ENCODE measurements at places on chromosomes 13 and 19. TPM values are rescaled to one million over a fixed set of nuclear protein-coding genes. Genes with fewer than 3 reads are reported as not detected.

The CEACAM21 gene
- 28.8 TPM for total RNA-seq

- DNase-seq: no peak
Measured at GRCh38 chr13:20197361-20197834, 4.7 kb upstream of the GJB2 start.

DNA sequence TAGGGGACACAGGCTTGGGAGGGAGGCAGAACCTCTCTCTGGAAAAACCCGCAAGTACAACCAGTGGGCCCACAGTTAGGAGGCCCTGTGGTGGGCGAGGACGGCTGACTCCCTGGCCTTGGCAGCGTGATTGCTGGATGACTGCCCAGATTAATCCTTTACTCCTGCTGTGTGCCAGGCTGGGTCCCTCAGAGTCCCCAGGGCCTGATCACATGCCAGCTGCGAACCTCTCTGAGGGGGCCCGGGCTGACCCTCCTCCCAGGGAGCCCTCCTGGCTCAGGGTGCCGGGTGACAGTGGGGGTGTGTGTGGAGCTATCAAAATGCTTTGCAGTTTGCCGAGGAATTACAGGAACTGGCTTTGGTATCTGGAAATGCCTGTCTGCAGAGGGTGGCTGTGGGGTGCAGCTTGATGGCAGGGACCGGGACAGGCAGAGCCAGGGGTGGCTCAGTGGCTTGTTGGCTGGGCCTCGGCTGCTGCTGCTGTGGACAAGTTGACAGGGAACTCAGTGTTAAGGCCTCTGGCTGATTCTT, 48.9 kb downstream of the DNM2 start:
- DNase-seq: no peak

- no peak for DNase-seq
Measured at GRCh38 chr19:56099638-56100539, 21.2 kb downstream of the ZNF787 start.

DNA sequence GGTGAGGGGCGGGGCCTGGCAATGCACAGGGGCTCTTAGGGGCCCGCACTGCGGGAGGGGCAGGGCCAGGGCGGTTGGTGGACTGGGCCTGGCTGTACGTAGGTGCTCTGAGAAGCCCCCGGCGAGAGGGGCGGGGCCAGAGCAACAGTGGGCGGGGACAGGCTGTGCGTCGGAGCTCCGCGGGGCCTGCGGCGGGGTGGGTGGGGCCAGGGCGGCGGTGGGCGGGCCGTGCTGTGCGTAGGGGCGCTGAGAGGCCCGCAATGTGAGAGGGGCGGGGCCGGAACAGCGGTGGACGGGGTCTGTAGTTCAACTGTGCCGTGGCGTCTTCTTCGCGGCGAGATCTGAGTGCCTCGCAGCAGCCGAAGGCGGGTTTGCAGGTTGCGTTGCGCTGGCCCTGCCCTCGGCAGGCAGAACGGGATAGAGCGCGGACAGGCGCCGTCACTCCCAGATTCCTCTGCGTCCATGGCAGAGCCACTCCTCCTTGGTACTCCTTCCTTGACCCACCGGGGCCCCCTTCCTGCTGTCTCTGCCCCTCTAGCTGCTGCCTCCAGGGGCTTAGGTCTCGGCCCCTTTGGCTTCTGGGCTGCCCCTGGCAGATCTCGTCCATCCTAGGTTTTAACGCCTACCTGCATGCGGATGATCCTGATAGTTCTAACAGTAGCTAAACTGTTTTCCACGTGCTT, 33.2 kb downstream of the CCNE1 start:
- peak; percentile 95 for DNase-seq

DNA sequence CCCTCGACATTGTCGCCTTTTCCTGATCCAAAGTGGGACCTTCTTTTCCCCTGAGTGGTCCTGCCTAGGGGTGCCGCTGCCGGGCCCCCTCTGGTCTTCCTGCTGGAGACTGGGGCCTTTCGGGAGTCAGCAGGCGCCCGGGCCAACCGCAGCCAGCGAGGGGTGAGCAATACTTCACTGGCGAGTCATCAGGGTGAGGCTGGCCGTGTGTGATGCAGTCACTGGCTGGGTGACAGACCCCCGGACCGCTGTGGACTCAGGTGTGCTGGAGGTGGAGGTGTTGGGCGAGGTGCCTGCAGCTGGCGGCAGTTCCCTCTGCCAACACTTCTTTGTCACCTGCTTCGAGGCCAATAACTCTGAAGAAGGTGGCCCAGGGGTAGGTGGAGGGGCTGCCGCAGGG, 1.5 kb upstream of the CGB5 start:
- no peak for DNase-seq

DNA sequence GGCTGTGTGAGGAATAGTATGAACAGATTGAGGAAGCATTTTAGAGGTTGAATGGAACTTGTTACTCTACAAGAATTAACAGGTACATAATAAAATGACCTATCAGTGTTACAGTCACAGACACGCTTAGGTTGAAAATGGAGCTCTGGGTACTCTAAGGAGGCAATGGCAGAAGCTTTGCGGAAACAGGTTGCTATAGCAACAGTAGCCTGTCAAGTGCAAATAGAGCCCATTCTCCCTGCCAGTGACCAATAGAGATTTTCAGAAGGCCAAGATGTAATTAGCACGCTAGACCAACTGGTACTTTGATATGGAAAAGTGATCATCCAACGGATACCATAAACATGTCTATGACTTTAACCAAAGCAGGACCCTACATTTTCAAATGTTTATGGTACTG, 148.5 kb upstream of the FREM2 start:
- no peak for DNase-seq

DNA sequence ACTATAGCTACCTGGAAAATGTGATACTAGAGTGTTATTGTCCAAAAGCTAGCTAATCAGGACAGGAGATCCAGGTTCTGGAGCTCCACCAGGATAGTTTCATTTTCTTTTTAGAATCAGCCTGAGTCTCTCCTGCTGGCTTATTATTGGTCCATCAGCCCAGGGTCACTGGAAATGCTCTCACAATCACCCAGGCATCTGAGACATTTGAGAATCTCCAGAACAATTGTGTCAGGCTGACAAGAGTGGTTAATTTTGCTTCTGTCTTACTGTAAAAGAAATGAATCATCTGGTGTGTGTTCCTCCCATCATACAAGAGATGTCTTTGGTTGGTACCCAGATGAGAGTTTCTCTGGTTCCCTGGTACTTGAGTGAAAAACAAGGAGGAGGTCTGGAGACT, 43.6 kb upstream of the ZNF681 start:
- DNase-seq: no peak

The FAAP24 gene
- 2.9 TPM for total RNA-seq

The ZSCAN22 gene
- total RNA-seq: 3.6 TPM

The FXYD1 gene
- 49.7 TPM for total RNA-seq

The DENND1C gene
- 15.1 TPM for total RNA-seq

The AMER2 gene
- not detected for total RNA-seq

DNA sequence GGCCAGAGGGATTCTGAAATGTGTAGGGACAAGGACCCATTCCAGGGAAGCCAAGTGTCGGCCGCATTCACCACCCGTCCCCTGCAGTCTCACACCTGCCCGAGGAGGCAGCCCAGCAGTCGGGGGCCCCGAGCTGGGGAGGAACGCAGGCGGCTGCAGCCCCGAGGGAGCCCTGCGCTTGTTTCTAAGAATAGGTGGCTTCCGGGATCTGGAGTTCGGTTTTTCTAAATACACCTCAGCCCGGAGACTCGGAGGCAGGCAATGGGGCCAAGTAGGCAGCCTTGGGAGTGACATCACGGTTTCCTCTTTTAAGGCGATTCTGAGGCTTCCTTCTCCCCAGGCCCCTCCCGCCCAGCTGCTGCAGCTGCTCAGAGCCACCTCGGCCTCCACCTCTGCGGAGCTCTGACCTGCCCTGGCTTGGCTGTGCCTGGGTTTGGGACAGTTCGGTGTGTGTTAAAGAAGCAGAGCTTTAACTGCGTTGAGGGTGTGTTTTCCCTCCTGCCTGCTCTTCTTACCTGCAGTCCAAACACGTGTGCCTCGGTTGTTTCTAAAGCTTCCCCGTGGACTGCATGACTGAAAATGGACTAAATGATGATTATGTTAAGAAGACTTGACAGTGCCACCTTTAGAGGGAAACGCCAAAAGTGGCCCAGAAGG, 80.5 kb downstream of the COL4A2 start:
- no peak for DNase-seq

- no peak for DNase-seq
Measured at GRCh38 chr19:40530091-40530901, 46.4 kb upstream of the SHKBP1 start.

DNA sequence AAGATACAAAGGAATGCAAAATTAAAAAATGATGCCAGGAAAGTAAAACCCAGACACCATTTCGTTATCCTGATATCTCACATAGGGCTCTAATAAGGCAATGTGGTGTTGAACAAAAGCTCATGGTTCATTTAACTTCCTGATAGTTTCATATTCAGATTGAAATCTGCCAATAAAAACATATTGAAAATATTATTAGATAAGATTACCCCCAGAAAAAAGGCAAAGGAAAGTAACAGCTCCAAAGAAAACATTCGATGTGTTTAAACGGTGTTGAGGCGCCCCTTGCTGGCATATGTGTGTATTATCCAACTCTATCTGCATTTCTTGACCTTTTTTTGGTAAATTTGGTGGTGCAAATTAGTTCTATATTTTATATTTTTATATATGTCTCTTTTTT, 75.9 kb downstream of the ESD start:
- DNase-seq: no peak

GRCh38 chr13:95195146-95195545, 106.1 kb downstream of the ABCC4 start:
- DNase-seq: no peak

The ZNF626 gene
- 14.0 TPM for total RNA-seq

The DIRAS1 gene
- total RNA-seq: 0.71 TPM

- no peak for DNase-seq
Measured at GRCh38 chr19:19606021-19606420, 12.5 kb downstream of the PBX4 start.

The SBK3 gene
- total RNA-seq: 0.80 TPM

DNA sequence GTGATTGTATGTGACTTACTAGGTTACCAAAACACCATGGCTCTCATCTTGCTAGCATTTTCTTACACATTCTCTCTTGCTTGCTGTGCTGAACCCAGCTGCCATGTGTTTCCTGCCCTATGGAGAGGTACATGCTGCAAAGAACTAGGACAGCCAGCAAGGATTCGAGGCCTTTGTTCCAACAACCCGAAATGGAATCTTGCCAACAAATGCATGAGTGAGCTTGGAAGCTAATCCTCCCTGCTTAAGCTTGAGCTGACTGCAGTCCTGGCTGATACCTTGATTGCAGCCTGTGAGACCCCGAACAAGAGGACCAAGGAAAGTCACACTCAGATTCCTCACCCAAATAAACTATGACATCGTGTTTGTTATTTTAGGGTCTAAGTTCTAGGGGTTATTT, 651.2 kb downstream of the SLITRK6 start:
- no peak for DNase-seq

The PCSK4 gene
- 7.4 TPM for total RNA-seq

The TIMM29 gene
- 17.3 TPM for total RNA-seq

The PLD3 gene
- total RNA-seq: 355 TPM

DNA sequence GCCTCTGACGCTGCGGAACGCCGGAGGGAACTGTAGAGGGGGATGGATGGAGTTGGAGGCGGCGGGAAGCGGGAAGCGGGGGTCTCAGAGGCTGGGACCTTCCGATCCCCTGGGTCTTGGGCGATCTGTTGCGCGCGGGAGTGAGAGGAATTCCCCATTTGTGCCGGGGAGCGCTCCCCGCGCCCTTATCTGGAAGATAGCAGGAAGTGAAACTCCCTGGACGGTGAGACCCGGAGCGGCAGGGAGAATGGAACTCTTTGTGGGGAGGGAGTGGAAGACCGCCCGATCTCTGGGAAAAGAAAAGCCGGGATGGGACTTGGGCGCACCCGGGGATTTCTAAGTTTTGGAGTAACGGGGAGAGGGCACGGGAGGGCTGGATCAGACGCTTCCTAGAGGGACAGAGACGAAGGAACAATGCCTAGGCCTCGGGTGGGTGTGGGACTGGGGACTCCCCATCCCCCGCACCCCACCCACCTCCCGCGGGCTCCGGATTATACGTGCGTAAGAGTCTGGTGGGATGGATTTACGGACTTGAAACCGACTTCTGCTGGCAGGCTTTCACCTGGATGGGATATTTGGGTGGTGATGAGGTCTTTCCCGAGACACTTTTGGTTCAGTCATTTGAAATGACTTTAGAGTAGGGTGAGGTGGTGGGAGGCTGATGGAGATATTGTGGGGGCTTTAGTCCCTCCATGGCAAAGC, 495 bp downstream of the LSR start:
- no peak for DNase-seq

- no peak for DNase-seq
Measured at GRCh38 chr13:86633346-86633745, 834.1 kb upstream of the SLITRK6 start.

- DNase-seq: no peak
Measured at GRCh38 chr13:33707449-33707848, 110.5 kb upstream of the RFC3 start.

- DNase-seq: no peak
Measured at GRCh38 chr19:45547965-45548609, 36.5 kb downstream of the OPA3 start.

GRCh38 chr13:44416301-44416700, 42.7 kb downstream of the SERP2 start:
- DNase-seq: no peak

DNA sequence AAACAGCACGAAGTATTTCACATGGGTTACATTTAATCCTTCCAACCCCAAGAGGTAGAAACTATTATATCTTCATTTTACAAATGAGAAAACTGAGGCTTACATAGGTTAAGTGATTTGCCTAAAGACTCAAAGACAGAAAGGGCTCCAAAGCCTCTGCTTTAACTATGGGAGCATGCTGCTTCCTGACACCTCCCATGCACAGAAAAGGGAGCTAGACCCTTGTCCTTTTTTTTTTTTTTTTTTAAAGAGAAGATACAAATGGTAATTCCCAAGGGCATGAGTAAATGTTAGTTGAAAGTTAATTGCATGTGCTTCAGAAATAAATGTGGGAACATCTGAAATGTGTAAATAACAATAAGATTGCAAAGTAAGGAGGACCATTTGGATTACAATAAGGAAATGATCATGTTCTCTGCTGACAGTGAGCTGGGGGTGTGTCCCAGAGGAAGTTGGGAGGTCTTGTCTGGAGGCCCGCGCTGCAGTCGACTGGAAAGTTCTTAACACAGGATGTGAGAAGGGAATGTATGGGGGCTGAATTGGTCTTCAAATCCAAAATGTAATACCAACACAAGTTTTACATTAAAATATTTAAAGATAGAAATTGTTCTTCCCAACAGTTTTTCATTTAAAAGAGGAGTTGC, 500.3 kb downstream of the KLF12 start:
- DNase-seq: no peak

DNA sequence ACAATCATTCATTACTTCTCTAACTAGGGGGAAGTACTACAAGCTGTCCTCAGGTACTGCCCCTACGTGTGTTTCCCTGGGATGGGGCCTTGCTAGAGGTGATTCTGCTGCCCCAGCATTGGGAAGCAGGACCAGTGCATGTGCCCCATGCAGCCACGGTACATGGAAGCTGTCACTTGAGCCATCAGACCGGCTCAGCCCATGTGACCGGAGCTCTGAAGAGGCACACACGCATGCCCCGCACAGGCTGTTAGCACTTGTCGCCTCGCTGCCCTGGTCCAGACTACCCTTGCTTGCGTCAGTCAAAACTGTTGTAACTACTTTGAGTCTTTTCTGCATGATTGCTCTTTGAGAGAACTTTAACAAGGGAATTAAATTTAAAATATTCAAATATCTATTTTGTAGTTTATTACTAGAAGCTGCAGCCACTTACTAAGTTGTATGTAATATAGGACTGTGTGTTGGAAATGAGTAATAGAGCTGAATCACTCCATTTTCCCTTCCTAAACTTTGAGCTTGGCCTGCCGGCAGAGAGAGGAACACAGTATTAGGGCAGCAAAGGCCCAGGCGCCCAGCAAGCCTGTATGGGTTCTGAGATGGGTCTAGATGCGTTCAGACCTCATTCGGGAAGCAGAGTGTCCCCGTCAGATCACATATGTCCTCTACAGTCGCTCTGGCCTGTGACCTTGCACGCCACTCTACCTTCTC, 42.2 kb downstream of the DHRS12 start:
- DNase-seq: no peak

The ZIC2 gene
- total RNA-seq: not detected
